ENCODE measurements at places on chromosomes 3 and 15. TPM values are rescaled to one million over a fixed set of nuclear protein-coding genes. Genes with fewer than 3 reads are reported as not detected.

Gene CERS3
- total RNA-seq: not detected

GRCh38 chr3:64983583-64984359 is 296.0 kb upstream of the ADAMTS9 start:
- H3K36me3 ChIP-seq: no peaks in the 10 kb centered on the region
- H3K27me3 ChIP-seq: no peaks in the 10 kb centered on the region
- DNase-seq: no peak

DNA sequence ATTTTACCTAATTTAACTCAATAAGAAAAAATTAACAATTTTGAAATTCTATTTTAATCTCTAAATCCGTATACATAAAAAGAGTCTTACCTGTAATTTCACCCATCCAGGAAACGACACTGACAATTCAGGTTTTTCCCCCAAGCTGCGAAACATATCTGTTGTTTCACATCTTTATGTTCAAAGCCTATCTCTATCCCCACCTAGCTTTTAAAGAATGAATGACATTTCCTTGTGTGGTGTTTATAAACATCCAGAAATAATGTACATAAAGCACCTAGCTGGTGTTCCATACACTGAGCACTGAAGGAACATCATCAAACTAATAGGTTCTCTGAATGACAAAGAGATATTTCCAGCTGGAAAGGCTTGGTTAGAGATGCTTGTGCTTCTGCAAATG is 867.8 kb downstream of the SQOR start:
- H3K27me3 ChIP-seq: no peaks in the 10 kb centered on the region
- DNase-seq: no peak
- no peaks in the 10 kb centered on the region for H3K4me1 ChIP-seq
- no peaks in the 10 kb centered on the region for H3K36me3 ChIP-seq

GRCh38 chr3:44893097-44893496 is 18.7 kb downstream of the TGM4 start:
- H3K27me3 ChIP-seq: peaks cover 10% of the 10 kb centered on the region
- H3K4me3 ChIP-seq: no peak overlapping the region
- H3K36me3 ChIP-seq: no peaks in the 10 kb centered on the region
- H3K27ac ChIP-seq: no peak overlapping the region

DNA sequence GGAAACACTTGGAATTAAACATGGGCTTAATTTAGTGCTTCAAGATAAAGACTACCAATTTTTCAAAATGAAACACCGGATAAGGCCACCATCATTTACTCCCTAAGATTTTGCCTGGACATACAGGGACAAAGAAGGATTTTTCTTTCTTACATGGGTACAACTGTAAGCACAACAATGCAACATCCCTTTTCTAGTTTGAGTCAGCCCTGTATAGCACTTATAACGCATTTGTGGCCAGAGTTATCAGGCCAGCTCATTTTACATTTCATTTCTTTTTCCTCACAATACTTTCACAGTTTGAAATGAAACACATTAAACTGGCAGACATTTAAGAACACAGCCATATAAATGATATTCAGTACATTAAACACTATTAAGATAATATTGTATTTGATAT is 9.8 kb upstream of the SUCNR1 start:
- no peak overlapping the region for H3K4me3 ChIP-seq
- H3K4me1 ChIP-seq: peaks cover 6% of the 10 kb centered on the region
- no peaks in the 10 kb centered on the region for H3K36me3 ChIP-seq
- no peaks in the 10 kb centered on the region for H3K27me3 ChIP-seq
- no peak for DNase-seq

Gene CACNA2D3
- 18.1 TPM for total RNA-seq
